ENCODE measurements at places on chromosomes 4 and X.

DNA sequence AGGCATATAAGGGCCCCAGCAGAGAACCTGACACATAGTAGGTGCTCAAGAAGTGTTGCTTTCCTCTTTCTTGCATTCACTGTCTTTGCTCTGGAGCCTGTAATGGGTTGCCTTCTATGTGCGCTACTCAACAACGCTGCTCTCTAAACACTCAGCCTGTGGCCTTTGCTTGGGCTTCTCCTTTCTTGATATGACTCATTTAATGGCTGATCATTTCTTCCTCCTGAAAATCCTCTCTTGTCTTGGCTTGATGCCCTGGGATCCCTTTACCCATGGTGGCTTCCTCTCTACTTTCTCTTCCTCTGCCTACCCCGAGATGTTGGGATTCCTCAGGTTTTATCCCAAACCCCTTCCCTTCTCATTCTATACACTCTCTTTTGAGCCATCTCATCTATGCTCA is 19.9 kb upstream of the PJA1 start:
- no peak for DNase-seq

DNA sequence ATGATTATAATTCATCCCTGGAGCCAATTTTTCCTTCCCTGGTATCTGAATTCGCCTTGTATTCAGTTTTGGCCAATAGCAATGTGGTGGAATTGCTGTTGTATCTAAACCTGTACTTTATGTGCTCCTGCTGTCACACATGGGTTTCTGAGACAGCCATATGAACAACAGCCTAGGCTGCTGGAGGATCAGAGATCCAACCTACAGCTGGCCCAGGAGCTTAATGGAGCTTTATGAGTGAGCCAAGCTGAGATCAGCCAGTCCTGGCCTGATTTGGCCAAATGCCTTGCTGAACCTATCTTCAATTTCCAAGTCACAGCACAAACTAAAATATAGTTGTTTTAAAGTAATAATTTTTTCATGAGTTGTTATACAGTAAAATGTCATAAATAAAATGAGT is 1071.5 kb downstream of the PCDH7 start:
- no peak for DNase-seq

DNA sequence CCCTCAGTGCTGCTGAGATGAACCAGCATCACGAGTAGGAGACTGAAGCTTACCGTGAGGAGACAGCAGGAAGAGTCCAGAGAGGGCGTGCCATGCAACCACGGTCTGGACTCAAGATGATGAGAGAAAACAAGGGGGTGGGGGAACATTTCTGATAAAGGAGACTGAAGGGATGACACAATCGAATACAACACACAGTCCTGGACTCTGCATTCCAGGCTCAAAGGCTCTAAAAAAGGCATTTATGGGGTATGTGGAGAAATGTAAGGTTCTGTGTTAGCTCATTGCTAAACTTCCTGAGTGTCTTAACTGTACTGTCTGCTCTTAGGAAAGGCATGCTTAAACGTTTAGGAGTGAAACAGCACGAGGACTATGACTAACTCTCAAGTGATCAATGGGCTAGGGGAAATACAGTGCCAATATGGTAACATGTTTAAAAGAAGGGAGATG is 20.6 kb upstream of the IRAK1 start:
- no peak for DNase-seq

DNA sequence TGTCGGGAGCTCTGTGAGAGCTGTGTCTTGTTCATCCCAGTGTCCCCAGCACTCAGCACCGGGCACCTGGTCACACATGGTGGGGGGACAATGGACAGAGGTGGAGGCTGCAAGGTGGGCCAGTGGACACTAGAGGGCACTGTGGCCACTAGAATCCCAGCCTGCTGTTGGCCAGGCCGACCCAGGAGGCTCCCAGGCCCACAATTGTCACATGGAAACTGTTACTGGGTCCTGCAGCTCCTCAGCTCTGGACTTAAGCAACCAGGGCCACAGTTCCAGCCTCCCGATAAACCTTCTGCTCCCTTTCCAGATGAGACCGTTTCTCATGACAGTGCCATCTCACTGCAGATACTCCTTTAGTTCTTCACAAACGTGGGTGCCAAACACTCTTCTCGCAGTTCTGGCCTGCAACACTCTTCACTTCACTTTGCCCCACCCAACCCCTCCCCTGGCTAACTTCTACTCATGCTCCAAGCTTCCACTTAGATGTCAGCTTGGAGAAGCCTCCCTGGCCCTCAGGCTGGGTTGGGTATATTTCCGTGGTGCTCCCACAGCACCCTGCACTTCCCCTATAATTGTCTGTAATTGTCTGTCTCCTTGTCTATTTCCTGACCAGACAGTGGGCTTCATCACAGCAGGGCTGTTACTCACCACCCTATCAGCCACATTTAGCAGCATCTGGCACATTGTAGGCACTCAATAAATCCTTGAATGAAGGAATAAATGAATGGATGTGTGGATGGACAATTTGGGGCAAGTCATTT is 3.5 kb upstream of the IQSEC2 start:
- peak; percentile 80 for DNase-seq

- no peak for DNase-seq
Measured at GRCh38 chrX:54087661-54088060, 43.4 kb upstream of the PHF8 start.

GRCh38 chr4:138338840-138339239 is 96.7 kb upstream of the SLC7A11 start:
- DNase-seq: no peak

DNA sequence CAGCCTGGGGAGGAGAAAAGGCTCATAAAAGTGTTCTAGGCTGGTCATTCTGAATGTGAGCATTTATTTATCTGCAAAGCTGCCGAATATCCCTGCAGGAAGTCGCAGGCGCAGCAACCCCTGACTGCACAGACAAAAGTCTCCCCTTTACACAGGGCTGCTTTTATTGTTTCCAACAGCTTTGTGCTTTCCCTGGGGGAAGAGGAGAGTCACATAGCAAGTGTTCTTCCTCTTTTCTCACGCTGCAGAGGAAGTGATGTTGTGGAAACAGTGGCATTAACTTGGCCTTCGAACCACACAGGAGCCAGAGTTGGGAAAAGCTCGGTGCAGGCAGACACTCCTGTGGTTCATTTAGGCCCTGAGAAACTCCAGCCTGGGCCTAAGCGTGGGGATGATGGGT is 81.5 kb upstream of the BCOR start:
- peak; percentile 82 for DNase-seq

DNA sequence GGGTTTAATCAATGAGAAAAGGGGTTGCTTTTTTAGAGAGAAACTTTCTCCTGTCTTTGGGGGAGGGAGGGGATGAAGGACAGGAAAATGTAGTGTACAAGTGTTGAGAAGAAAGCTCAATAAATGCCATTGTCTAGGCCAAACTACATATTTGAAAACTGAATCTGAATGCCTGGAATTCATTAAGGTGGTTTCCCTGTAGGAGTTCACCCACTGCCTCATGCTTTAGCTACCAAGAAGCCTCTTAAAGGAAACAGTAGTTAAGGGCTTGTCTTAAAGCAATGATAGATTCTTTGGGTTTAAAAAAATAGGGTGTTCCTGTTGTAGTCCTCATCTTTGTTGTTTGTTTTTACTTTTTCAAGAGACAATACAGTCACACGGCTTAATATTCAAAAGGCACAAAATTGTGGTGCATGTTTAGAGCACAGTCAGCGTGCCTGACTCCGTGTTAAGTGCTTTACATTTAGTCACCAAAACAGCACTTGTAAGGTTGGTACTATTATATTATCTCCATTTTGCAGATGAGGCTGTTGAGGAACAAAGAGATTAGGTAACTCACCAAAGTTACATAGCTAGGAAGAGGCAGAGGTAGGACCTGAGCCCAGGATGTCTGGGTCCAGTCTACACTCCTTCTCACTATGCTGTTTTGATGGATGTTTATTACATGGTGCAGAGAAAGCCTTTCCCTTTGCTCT is 46.0 kb downstream of the FNIP2 start:
- DNase-seq: no peak

GRCh38 chr4:84814094-84814750 is 152.3 kb downstream of the WDFY3 start:
- DNase-seq: no peak

DNA sequence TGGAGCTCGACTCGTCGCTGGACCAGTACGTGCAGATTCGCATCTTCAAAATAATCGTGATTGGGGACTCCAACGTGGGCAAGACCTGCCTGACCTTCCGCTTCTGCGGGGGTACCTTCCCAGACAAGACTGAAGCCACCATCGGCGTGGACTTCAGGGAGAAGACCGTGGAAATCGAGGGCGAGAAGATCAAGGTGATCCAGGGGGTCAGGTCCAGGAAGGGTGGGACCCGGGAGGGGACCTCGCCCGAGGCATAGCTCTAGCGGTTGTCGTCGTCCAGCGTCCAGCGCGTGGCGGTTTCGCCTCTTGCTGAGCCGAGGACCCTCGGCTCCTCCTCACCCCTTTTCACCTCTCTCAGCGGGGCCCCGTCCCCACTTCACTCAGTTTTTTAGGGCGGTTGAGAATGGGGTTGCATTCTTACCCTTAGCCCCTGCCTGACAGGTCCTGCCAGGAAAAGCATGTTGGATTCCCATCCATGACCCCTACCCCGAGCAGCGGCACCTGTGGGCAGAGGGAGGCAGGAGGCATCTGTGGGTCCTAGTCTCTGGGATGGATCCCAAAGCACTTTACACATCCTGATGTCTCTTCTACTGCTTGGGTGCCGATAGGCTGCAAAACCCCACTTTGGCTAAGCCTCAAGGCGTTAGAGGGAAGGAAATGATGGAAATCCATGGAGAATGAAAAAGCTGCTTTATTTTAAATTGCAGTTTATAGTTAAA is 524 bp downstream of the RAB33A start:
- DNase-seq: no peak
